ENCODE measurements at places on chromosomes 7 and 10. TPM values are rescaled to one million over a fixed set of nuclear protein-coding genes. Genes with fewer than 3 reads are reported as not detected.

- H3K36me3 ChIP-seq, result no peaks in the 10 kb centered on the region
- H3K4me3 ChIP-seq, result no peak overlapping the region
- DNase-seq, result no peak
- no peaks in the 10 kb centered on the region for H3K4me1 ChIP-seq
Measured at GRCh38 chr10:121526801-121527221, 71.4 kb downstream of the FGFR2 start.

- no peak overlapping the region for H3K4me3 ChIP-seq
- DNase-seq, result no peak
- H3K27ac ChIP-seq, result no peak overlapping the region
- H3K36me3 ChIP-seq, result no peaks in the 10 kb centered on the region
Measured at GRCh38 chr10:30357075-30357801, 8.2 kb upstream of the MTPAP start.

DNA sequence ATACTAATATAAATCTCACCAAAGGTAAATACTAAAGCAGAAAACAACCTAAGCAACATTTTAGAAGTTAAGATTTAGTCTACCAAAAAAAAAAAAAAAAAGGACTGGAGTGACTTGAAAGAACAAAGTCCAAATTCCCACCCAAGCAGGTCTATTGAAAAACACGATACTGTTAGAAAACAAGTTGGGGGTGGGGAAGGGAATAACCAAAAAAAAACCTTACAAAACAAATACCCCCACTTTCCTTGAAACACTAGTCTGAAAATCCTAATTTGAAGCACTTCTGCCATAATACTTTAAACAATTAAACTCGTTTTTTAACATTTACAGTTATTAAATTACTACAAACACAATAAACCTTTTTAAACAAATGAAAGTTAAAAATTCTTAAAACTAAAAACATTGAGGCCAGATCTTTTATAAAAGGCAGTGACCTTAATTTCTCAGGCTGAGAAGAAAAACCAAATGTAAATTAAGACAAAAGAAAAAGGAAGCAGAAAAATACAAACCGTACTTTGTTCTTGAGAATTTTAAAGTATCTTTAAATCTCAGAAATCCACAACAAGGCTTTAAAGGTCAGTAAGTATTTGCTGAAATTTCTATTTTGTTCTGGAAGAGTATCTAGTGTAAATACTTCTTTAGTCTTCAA, 135.1 kb downstream of the NRBF2 start:
- H3K4me3 ChIP-seq, result peak overlapping the region; percentile 94
- H3K27ac ChIP-seq, result peak overlapping the region; percentile 99
- H3K27me3 ChIP-seq, result no peaks in the 10 kb centered on the region
- DNase-seq, result no peak
- H3K4me1 ChIP-seq, result peaks cover 20% of the 10 kb centered on the region
- H3K36me3 ChIP-seq, result peaks cover 12% of the 10 kb centered on the region

- no peak for DNase-seq
- peaks cover 5% of the 10 kb centered on the region for H3K27me3 ChIP-seq
- H3K27ac ChIP-seq, result no peak overlapping the region
- H3K36me3 ChIP-seq, result no peaks in the 10 kb centered on the region
- peaks cover 75% of the 10 kb centered on the region for H3K4me1 ChIP-seq
Measured at GRCh38 chr7:22676385-22676784, 50.6 kb upstream of the IL6 start.

DNA sequence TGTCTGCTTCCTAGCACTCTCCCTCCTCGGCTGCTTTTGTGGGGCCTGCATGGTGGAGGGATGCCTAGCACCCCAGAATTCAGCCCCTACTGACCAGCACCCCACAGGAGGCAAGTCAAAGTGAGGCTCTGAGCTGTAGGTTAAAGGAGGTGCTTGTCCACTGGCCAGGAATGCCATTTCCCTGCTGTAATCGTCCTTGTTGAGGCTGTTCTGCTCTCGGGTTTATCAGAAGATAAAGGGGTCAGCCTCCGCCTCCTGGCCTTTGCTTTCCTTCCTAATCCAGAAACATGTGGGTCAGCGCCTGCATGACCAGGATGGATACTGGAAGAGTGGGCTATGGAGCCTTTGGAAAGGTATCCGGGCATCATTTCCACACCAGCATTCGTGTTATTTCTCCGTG, 98.9 kb downstream of the MKI67 start:
- no peak overlapping the region for H3K4me3 ChIP-seq
- peaks cover 20% of the 10 kb centered on the region for H3K4me1 ChIP-seq
- H3K36me3 ChIP-seq, result no peaks in the 10 kb centered on the region
- no peaks in the 10 kb centered on the region for H3K27me3 ChIP-seq

GRCh38 chr7:139696552-139696951, 81.2 kb downstream of the HIPK2 start:
- peaks cover 5% of the 10 kb centered on the region for H3K36me3 ChIP-seq
- H3K27me3 ChIP-seq, result no peaks in the 10 kb centered on the region
- DNase-seq, result peak; percentile 59
- H3K27ac ChIP-seq, result peak overlapping the region; percentile 80
- no peak overlapping the region for H3K4me3 ChIP-seq
- H3K4me1 ChIP-seq, result peaks cover 36% of the 10 kb centered on the region

GRCh38 chr7:92158660-92159575, 20.0 kb downstream of the LRRD1 start:
- H3K4me1 ChIP-seq, result no peaks in the 10 kb centered on the region
- no peaks in the 10 kb centered on the region for H3K36me3 ChIP-seq

DNA sequence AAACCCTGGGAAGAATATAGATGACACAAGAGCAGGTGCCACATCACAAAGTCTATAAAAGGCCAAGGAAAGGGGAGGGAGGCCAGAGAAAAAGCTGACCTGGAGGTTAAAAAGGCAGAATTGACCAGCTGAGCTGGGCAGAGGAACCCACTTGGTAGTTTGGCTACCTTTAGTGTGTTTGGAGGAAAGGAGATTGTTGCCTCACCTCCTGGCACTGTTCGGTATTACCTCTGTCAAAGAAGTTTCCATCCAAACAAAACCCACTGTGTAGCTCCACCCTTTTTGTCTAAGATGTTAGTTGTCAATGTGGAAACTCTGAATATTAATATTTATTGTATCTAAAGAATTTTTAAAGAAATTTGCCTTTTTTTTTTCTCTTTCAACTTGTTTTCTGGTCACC, 23.4 kb downstream of the ENTPD7 start:
- H3K27me3 ChIP-seq, result no peaks in the 10 kb centered on the region
- H3K4me3 ChIP-seq, result no peak overlapping the region
- DNase-seq, result no peak
- H3K4me1 ChIP-seq, result no peaks in the 10 kb centered on the region
- H3K36me3 ChIP-seq, result peaks cover 7% of the 10 kb centered on the region
- H3K27ac ChIP-seq, result no peak overlapping the region

- peaks cover 5% of the 10 kb centered on the region for H3K27me3 ChIP-seq
- no peak for DNase-seq
- no peaks in the 10 kb centered on the region for H3K36me3 ChIP-seq
- no peaks in the 10 kb centered on the region for H3K4me1 ChIP-seq
- no peak overlapping the region for H3K4me3 ChIP-seq
Measured at GRCh38 chr7:145104400-145104799, 268.5 kb upstream of the TPK1 start.

- H3K27ac ChIP-seq, result no peak overlapping the region
- no peak for DNase-seq
- H3K36me3 ChIP-seq, result no peaks in the 10 kb centered on the region
- no peak overlapping the region for H3K4me3 ChIP-seq
- peaks cover 2% of the 10 kb centered on the region for H3K27me3 ChIP-seq
- no peaks in the 10 kb centered on the region for H3K4me1 ChIP-seq
Measured at GRCh38 chr7:30213637-30214036, 70.8 kb upstream of the ZNRF2 start.

DNA sequence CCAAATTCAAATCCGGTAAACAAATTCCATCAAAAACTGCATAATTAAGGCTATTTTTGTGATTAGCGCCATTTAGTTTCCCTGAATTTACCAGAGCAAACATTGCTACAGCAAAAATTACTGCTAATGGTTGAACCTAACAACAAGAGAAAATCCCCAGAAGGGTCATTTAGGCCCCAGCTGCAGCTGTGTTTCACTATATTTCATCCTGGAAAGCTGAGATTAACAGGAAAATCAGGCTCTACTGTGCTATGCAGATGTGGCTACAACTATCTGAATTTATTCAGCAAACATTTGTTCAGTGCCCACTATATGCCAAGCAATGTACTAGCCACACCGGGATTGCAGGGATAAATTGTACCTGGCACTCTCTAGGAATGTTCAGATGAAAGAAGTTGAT, 104.0 kb downstream of the PON1 start:
- H3K36me3 ChIP-seq, result no peaks in the 10 kb centered on the region
- no peak overlapping the region for H3K4me3 ChIP-seq
- H3K27ac ChIP-seq, result no peak overlapping the region
- no peaks in the 10 kb centered on the region for H3K4me1 ChIP-seq
- peaks cover 2% of the 10 kb centered on the region for H3K27me3 ChIP-seq
- no peak for DNase-seq

DNA sequence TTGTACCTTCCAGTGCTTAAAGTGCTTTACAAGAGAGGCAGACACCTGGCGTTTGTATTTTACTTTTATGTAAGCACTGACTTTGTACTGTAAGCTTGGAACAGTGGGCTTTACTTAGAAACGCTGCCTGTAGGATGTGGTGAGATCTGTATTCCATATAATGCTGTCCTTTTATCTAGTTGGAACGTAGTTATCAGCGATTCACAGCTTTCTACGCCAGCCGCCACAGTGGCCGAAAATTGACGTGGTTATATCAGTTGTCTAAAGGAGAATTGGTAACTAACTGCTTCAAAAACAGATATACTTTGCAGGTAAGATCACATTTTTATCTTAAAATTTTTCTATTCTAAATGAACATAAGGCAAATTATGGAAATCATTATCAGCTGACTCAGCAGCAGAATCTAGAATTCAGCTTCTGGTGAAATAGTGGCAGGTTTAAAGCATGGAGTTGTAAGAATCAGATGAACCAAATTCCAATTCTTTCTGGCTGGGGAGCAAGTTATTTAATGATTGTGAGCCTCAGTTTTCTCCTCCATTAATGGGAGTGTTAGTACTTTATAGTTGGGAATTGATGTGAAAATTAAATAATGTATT, 91.5 kb downstream of the CUL1 start:
- H3K36me3 ChIP-seq, result peaks cover 69% of the 10 kb centered on the region
- DNase-seq, result no peak
- H3K27me3 ChIP-seq, result no peaks in the 10 kb centered on the region
- H3K4me1 ChIP-seq, result peaks cover 3% of the 10 kb centered on the region
- H3K27ac ChIP-seq, result no peak overlapping the region
- no peak overlapping the region for H3K4me3 ChIP-seq

The LRRN3 gene
- 8.0 TPM for total RNA-seq

The MACROH2A2 gene
- total RNA-seq, result 3.6 TPM

The MRPS24 gene
- total RNA-seq, result 149 TPM

The FFAR4 gene
- total RNA-seq, result not detected

The CRTAC1 gene
- total RNA-seq, result not detected

The ANKRD30A gene
- total RNA-seq, result not detected

The HMX2 gene
- 0.28 TPM for total RNA-seq

The LMTK2 gene
- total RNA-seq, result 10.0 TPM

The CYP3A7 gene
- total RNA-seq, result not detected

Measured in activated CD4-positive, alpha-beta T cell treated with anti-CD3 and anti-CD28 coated beads for 36 hours (primary cell).